Stimulated activated CD4-positive, alpha-beta T cell treated with anti-CD3 and anti-CD28 coated beads, TNF-alpha, amount 100 ng/mL, for 24 hours (primary cell): ENCODE measurements at places on chromosomes 1 and 21.

GRCh38 chr1:230797942-230798365, 50.8 kb downstream of the CAPN9 start:
- no peak for DNase-seq

DNA sequence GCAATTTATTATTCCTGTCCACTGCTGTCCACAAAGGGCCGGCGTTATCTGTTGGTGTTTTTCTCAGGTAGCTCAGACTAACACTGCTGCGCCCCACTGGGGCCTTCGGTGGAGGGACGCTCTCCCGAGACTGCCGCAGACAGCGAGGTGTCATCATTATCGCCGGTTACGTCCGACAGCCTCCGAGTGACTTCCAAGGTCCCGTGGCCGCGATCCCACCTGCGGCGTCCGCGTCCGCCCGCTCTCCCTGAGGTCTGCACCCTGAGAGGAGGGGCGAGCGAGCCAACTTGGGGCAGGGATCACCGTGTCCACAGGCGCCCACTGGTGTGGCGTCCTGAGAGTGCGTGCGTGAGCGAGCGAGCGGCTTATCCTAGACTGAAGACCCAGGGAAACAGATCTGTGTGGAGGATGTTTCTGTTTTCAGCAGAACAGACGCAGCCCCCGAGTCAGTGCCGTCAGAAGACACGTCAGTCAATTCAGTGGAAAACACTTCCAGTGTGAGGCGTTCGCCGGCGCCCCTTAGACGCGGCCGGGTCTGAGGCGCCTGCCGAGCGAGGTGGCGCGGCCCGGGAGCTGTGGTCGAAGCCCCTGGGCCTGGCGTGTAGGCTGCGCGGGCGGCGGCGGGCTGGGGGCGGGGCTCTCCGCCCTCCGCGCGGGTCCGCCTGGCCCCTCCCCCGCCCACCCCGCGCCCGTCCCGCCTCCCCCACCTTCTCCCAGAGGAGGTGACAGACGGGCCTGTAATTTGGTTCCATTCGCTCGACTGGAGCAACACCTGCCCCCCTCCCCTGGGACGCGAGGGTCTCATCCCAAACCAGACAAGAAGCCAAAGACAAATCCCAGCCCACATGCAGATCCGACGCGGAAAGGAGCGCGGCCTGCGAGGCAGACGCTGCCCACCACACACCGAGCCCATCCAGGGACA, 12.6 kb downstream of the NHLH2 start:
- DNase-seq = no peak

DNA sequence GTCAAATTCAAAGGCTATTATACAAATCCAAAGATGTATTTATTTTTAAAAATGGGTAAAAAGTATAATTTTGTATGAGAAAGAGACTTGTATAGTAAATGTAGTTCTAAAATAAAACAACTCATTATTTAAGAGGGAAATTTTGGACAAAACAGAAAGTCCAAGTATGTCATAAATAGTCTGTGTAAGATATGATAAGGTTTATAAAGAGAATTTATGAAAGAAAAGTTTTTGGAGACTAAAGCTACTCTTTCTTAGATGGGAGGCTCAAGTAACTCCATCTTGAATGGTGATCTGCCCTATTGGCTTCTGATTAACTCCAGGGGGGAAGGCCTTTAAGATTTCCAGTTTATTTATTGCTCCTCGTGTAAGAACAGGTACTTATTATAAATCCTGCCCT, 14.7 kb upstream of the OR2T27 start:
- no peak for DNase-seq

GRCh38 chr21:33007747-33008146, 18.0 kb upstream of the OLIG2 start:
- no peak for DNase-seq

GRCh38 chr1:221788466-221788865, 46.6 kb upstream of the DUSP10 start:
- DNase-seq = no peak

DNA sequence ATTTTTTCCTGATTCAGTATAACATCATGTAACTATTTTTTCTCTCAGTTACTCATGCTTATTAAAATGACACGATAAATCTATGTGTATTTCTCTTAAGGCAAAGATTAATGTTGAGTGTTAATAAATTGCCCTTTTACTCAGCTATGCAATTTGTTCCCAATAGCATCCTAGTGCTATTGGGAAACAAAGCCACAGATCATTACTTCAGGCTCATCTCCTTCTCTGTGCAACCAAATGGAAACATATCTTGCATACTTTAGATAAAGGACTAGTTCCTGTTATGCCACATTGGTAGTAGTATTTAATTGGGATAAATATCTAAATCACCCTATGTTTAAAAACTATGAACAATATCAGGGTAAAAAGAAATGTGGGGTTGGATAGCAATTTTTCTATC, 106.2 kb downstream of the PLPPR4 start:
- DNase-seq = no peak

- DNase-seq = no peak
Measured at GRCh38 chr1:46224966-46225365, 21.8 kb downstream of the LURAP1 start.

DNA sequence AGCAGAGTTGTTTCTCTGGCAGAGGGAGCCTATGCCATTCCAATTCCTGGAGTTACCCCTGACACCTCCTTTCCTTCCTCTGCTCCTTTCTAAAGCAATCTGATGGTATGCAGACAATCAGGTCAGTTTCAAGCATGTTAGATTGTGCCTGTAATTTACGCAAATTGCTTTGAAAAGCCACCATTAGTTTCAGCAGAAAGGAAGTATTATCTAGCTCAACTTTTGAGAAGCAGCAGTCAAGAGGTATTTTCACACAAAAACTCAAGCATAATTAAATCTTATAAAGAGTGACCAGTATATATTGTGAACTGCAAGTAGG, 2.2 kb downstream of the ERRFI1 start:
- DNase-seq = no peak

DNA sequence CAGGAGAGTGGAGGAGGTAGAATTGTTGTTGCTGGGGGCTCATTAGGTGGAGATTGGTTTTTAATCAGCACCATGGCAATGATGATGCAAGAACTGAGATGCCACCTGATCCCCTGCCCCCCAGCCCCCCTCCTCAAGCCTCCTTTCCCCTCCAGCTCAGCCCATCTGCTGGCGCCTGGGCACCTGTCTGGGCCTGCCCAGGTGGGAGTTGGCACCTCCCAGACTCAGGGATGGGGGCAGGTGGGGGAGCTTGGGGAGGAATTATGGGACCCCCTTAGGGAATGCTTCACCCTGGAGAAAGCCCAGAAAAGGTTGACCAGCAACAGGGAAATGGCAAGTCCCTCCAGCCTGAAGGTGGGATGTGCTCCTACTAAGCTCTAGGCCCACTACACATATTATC, 1.5 kb upstream of the NHLH1 start:
- no peak for DNase-seq

DNA sequence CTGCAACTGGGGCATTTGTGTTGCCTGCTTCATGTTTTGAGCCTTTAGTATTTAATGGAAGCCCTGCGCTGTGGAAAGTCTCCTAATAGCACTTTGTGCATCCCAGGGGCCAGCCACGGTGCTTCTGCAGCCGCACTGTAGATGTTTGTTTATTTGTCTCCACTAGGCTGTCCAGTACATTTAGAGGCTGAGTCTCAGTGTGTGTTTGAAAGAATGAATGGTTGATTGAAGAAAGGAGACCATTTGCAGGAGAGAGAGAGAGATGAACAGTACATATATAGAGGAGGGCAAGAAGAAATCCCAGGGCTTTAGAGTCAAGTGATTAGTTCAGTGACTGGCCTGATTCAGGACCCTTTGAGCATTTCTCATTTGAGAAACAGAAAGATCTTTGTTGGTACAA, 33.9 kb downstream of the MPZL1 start:
- no peak for DNase-seq

DNA sequence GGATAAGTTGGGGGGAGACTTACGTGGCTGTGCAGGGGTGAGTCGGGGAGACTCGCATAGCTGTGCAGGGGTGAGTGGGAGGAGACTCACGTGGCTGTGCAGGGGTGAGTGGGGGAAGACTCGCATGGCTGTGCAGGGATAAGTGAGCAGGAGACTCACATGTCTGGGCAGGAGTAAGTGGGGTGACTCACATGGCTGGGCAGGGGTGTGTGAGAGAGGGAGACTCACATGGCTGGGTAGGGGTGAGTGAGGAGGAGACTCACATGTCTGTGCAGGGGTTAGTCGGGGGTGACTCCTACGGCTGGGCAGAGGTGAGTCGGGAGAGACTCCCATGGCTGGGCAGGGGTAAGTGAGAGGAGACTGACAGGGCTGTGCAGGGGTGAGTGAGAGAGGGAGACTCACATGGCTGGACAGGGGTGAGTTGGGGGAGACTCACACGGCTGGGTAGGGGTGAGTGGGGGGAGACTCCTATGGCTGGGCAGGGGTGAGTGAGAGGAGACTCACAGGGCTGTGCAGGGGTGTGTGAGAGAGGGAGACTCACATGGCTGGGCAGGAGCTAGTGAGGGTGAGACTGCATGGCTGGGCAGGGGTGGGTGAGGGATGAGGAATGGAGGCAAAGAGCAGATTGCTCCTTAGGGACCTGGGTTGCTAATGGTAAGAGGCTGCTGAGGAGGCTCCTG, 56.0 kb upstream of the ABCG1 start:
- DNase-seq = no peak

- DNase-seq = no peak
Measured at GRCh38 chr1:155196893-155197638, 10.6 kb downstream of the THBS3 start.

GRCh38 chr1:2509589-2509988, 16.8 kb downstream of the PANK4 start:
- DNase-seq = no peak

DNA sequence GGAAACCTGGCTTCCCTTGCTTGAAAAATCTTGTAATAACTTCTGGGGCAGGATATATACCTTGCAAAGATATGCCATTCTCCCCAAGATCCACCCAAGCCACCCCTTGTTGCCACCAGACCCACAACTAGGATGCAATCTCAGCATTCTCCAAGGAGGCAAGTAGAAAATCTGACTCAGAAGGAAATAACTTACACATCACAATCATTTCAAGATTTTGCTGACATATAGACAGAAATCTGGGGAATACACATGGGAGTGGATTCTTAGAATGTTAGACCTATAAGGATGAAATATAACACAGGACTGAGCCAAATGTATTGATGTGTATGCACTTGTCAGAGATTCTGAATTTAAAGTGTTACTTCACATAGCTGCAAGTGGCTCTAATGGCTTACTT, 14.8 kb upstream of the ZDHHC18 start:
- DNase-seq = no peak

DNA sequence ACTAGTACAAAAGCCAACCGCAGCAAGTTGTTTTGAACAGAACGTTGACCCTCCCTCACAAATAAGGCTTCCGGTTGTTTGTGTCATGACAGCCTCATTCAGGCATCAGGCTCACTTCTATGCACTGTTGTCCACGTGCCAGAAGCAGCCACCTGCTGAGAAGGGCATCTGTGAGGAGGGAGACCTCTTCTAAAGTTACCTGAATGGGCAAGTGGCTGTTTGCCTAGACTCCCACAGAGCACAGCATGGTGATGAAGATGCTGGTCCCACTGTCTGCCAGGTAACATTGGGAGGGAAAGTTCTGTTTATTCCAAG, 176.1 kb downstream of the CLIC6 start:
- no peak for DNase-seq

DNA sequence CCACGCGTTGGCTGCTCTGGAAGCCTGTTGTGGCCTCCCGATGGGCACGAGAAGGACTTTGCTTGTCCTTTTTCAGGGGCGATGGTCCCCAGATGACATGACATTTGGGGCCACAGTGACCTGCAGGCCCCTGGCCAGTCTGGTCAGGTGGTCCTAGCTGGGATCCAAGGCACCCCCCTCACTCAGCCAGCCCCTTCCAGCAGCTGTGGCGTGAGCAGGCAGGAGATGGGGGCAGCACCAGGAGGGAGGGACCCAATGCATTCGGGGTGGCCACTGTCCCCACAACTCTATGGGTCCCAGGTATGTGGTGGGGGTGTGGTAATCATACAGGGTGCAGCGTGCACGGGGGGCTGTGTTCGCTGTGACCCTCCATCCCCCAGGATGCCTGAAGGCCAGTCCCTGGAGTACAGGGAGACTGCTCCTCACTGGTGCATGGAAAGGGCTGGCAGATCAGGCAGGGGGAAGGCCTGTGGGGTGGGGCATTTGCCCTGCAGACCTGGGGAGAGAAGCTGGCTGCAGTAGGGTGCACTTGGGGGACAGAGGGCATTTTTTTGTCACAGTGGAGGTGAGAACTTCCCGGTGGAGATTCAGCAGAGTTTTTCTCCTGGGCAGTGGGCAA, 31.7 kb downstream of the WNT3A start:
- DNase-seq = no peak

DNA sequence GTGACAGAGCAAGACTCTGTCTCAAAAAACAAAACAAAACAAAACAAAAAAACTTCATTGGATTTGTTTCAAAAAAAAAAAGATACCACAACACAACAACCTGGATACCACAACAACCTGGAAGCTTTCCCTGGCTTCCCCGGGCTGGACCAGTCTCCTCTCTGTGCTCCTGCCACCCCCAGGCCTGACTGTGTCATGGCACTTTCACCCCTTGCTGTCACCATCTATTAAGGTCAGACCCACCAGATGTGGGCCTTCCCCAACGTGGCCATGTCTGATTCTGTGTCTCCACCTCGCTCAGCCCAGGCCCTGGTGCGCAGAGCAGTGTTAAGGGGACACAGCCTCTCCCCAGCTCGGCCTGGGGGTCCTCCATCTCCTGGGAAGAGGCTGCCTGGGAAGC, 28.3 kb upstream of the ACOT11 start:
- DNase-seq = no peak

DNA sequence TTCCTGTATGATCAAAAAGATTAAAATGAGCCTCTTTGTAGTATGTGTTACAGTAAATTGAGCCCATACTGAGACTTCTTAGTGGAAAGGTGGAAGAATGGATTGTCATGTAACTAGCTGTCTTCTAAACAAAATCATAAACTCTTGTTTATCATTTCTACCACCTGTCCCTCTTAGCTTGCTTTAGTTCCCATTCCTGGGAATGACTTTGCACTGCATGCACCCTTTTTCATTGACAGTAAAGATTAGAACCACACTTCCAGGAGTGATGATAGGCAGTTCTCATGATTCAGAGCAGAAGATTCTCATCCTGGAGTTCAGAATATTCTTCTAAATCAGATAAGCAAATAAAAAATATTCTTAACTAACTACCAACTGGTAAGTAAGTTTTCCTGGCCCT, 28.0 kb downstream of the DENND2D start:
- DNase-seq = no peak

- no peak for DNase-seq
Measured at GRCh38 chr1:67332653-67333529, 25.2 kb downstream of the IL12RB2 start.

- no peak for DNase-seq
Measured at GRCh38 chr1:35559317-35559944, 1.8 kb downstream of the NCDN start.

- DNase-seq = no peak
Measured at GRCh38 chr1:10776190-10776905, 20.1 kb downstream of the CASZ1 start.

- no peak for DNase-seq
Measured at GRCh38 chr1:47534436-47534835, 96.6 kb downstream of the FOXD2 start.

- no peak for DNase-seq
Measured at GRCh38 chr1:91161749-91162148, 139.9 kb upstream of the ZNF644 start.
